ENCODE measurements at places on chromosomes 16 and 17.
A peak's percentile ranks its signal among the peaks of the same experiment; 100 is the strongest.

DNA sequence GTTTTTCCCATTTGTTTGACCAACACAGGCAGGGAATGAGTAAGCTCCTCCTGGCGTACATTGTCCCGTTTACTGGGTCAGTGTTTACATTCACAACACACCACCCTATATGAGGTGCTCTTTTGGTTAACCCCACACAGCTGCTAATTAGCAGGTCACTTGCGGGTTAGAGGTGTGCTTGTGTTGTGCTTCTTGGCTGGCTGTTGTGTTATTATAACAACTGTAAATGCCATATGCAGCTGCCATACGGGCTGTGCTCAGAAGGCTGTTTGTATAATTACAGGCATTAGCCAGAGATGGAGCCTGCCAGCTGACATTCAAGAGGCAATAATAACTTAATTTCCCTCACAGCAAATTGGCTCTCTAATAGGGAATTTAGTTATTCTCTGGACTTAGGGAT, 205.1 kb upstream of the ELAC2 start:
- DNase-seq = no peak

GRCh38 chr16:46949241-46949892, 24.1 kb downstream of the DNAJA2 start:
- DNase-seq = no peak

GRCh38 chr17:37489197-37490001, at the start of gene DUSP14:
TSS of gene DUSP14 (plus strand) at chr17:37489891. CDS start at chr17:37512273, 22,382 bp downstream.
- DNase-seq = peak; percentile 61

DNA sequence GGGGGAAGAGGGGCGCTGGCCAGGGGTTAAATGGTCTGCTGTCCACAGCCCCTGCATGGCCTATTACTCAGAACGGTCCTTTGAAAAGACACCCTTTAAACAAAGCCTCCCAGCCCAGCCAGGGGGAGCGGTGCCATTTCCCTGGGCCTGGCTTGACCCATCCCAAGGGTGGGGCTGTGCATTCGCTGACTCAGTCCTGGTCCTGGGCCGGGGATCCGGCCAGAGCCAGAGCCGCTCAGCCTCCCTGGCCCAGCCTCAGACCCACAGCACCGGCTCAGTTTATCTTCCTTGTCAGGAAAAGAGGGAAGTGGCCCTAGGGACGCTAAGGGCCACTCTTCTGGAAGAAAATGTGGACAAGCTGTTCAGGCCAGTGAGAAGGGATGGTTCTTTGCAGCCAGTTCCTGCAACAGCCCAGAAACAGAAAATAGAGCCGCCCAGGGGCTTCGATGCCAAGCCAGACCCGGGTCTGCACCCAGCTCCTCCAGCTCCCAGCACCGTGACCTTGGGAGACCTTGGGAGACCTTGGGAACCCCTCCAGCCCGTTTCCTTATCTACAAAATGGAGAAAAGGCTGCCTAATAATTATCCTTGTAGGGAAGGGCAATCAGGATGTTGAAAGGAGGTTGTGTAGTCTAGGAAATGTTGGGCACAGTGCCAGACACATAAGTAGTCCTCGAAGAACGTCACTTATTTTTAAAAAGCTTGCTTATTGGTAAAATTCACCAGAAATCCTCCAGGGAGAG, 82.5 kb downstream of the ZDHHC7 start:
- no peak for DNase-seq

DNA sequence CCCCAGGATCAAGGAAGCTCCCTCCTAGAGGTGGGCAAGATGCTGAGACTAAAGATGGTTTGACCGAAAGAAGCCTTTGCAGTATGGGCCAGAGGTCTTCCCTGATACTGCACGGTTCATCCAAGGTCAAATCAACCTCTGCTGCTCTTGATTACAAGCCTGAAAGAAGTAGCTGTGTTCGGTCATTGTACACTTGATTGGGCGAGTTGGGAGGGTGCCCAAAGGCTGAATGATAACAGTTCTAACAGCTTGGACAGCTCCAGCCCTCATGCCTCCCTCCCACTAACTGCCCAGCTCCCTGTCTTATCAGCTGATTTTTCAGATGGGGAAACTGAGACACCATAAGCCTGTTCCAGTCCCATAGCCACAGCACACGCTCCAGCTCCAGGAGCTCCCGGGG, 42.8 kb downstream of the ABCC12 start:
- no peak for DNase-seq

DNA sequence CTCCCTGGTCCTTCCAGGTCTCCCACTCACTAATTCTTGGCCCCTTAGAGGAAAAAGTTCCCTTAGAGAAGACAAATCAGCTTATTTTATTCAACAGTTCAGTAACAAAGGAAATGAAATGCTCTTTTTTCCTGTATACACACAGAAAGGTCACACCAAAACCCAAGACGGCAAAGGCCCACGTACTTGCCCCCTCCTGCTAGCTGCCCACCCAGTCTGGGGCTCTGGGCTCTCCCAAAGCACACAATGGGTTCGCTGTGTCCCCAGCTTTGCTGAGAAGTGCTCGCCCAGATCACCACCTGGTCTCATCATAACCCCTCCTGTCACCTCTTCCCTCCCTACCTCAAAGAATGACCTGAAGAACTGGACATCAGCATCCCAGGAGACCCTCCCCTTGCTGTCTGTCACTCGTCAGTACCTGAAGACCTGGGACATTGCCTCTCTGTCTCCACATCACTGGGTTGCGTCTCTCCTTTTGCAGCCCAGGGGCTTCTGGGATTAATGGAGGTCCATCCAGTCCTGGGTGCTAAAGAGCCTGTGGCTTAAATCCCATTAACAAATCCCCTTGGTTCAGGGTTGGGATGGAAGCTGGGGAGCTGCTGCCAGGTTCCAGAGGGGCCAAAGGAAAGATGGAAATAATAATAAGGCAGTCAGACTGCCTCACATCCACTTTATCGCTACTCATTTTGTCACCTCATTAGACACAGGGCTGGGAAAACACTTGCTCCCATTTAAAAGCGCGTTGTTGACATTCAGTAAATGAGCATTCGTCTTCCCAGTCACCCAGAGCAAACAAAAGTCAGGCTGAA, 3.3 kb downstream of the SLC6A4 start:
- DNase-seq = no peak

DNA sequence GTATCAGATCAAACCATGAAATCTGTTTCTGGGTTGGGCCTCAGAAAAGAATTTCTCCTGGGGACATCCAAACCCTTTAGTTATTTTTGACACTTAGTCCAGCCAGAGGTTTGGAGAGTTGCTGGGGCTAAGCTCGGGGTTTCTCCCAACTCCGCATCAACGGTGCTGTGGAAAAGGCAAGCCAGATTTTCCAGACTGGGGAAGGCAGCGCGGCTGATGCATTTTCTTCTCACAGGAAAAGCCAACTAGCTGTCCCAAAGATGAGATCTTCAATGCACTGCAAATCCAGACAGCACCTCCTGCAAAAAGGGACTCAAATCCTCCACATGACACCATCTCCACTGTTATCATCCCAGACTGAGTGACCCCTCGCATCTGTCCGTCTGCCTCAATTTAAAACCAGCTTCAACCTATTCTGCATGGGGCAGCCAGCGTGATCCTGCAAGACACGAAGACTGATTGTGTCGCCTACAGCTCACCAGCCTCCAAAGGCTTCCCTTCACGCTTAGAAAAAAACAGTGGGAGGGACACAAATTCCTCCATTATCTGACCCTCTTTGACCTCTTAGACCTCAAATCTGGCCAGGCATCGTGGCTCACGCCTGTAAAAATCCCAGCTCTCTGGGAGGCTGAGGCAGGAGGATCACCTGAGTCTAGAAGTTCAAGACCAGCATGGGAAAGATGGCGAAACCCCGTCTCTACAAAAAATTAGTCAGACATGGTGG, 62.0 kb downstream of the GAS7 start:
- no peak for DNase-seq

DNA sequence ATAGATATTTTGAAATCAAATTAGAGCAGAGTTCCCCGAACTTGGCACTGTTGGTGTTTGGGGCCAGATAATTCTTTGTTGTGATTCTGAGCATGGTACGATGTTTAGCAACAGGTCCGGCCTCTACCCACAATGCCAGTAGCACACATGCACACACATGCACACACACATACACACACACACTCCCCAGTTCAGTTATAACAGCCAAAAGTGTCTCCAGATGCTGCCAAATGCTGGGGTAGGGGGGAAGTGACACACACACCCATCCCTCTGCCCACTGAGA, 96.8 kb upstream of the PSMD7 start:
- DNase-seq = no peak

DNA sequence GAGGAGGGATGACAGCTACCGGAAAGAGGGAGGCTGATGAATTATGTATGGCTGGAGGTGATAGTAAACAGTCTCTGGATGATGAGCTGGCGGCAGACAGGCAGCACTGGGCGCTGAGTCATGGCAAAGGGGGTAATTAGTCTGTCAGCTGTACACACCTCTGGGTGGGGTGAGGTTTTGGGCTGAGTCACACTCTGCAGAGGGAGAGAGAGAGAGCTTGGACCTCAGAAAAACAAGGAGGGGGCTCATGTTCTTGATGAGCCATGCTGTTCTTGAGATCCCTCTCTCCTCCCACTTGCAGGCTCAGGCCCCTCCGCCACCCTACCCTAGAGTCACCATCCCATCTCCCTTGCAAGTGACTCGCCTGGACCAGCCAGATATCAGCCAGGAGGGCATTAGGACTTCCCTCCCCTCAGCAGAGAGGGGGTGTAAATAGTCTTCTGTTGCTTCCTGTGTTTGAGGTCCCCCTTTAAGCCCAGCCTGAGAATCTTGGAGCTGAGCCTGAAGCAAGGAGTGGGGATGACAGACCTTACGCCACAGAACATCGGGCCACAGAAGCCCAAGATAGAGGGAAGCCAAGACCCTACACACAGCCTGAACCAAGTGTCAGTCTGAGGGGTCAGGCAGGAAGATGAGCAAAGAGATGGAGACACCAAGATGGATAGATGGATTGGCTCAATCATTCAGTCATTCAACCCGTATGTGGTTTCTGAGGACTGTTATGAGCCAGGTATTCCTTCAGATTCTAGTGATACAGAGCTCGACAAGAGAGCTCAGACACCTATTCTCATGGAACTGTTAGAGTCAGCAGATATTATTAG, 383.2 kb upstream of the CCL2 start:
- no peak for DNase-seq

- DNase-seq = peak; percentile 72
These were observed 45.8 kb downstream of the AKAP1 start for GRCh38 chr17:57130708-57131461.

DNA sequence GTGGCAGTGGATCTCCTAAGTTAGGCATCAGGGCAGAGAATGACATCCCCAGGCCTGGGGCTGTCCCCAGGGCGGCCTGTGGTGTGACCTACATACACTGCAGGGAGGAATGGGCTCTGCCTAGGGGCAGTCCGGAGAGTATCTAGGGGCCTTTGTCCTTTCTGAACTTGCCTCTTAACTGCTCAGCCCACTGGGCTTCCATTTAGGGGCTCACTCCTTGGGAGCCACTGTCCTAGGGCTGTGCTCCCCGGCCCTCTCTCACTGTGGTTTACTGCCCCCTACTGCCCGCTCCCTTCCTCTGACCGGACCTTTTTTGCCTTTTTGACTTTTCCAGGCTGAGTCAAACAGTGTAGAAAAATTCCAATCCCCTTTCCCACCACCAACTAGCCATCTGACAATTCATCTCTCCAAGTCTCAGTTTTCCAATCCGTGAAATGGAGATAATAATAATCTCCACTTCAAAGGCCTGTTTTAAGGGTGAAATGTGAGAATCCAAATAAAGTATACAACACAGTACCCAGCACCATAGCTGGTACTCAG, 66.8 kb downstream of the DNAH3 start:
- peak; percentile 13 for DNase-seq
